ENCODE measurements at places on chromosomes 7 and 10.

DNA sequence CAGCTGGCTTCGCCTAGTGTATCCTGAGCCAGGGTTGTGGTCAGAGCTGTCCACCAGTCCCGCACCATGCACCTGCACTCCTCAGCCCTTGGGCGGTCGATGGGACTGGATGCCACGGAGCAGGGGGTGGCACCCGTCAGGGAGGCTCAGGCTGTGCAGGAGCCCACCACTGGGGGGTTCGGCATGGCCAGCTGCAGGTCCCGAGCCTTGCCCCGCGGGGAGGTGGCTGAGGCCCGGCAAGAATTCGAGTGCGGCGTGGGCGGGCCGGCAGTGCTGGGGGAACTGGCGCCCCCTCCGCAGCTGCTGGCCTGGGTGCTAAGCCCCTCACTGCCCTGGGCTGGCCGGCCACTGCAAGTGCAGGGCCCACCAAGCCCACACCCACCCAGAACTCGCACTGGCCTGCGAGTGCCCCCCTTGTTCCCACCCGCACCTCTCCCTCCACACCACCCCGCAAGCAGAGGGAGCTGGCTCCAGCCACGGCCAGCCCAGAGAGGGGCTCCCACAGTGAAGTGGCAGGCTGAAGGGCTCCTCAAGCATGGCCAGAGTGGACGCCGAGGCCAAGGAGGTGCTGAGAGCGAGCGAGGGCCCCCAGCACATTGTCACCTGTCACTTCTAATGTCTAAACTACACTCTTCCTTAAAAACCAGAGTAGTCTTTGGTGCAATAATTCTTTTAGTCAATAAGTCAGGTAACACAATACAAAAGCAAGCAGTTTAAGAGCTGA is 11.0 kb downstream of the FAM25A start:
- DNase-seq = no peak

DNA sequence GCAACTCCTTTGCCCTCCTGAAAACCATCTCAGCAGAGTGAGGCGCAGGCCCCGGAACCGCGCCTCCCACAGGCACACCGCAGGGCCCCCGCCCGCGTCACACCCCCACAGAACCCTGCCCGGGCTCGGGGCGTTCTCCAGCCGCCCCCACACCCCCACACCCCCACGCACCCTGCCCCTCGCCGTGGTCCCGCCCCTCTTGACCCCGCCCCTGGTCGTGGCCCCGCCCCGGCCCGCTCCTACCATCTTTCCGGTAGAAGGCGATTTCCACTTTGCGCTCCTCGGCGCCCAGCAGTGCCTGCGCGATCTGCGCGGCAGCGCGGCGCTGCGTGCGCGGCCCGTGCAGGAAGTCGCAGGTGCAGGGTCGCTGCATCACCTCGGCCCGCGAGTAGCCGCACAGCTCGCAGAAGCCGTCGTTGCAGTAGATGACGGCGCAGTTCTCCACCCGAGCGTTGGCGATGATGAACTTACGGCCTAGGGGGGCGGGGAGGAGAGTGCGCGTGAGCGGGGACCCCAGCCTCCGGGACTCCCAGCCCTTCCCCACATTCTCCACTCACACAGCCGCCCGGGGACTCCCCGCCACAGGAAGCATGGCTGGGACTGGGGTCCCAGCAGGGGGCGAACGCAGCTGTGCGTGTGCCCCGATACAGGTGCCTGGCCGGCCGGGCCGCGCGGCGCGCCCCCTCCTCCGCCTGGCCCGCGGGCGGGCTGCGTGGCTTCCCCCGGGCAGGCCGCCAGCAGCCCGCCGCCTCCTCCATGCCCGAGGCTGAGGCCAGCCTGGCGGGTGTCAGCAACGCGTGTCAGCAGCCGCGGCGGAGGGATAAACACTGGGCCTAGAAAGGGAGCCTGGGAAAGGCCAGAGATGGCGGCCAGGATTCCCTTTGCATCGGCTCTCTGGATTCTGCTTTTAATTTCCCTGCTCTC is 3.4 kb downstream of the KCNH2 start:
- peak; percentile 51 for DNase-seq

DNA sequence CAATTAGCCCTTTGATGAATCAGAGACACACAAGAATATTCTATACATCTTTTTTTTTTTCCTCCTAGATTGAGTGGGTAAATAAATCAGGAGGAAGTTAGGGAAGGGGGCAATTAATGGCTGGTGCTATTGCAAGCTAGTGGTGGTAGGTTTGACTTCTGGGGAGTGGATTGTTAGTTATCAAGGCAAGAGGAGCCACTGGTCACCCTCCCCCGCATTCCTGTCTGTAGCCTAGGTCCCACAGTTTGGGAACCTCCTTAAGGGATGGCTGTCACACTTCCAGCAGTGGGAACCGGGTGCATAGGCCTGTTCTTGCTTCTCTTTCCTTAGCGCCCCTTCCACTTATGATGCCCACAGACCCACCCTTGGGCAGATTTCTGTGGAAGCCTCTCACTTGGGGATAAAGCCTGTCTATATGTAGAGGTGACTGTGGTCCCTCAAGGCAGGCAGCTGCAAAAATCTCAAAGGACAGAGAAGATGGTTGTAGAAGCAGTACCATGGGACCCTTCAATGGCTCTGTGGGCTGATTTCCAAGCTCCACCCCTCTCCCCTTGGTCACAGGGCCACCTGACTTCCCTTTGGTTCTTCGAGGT is 2.3 kb upstream of the ADCK2 start:
- no peak for DNase-seq

DNA sequence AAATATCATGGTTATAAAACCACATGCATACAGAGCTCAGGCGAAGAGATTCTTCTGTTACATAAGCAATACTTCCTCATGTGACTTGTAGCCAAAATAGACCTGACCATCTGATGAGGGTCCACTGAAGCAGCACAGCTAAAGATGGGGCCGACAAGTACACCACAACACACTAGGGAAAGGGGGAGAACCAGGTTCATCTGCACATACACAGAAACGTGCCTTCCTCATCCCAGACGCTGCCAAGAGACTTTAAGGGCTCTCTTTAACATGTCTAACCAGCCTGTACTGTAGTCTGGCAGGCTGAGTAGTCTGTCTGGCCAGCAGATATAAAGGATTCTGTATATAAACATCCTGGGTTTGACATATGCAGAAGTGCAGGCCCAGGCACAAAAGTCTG is 30.3 kb downstream of the ERCC6 start:
- DNase-seq = no peak

- DNase-seq = no peak
Observed at GRCh38 chr10:10396601-10397000, 621.1 kb upstream of the CELF2 start.

DNA sequence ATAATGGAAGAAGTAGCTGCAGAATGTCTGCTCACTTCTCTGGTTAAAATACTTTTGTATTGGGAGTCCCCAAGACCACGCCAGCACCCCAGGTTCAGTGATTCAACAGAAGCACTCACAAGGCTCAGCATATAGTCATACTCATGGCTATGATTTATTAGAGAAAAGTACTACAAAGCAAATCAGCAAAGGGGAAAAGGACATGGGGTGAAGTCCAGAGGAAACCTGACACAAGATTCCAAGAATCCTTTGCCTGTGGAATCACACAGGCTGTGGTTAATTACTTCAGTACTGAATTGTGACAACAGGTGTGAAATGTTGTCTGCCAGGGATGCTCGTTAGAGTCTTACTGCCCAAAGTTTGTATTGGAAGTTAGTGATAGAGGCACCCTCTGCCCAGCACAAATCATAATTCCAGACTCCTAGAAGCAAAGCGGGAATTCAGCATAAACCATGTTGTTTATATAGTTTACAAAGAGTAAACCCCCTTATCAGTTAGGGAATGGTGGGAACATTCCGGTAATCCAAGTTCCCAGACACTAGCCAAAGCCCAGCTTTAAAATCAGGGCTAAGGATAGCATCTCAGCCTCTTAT is 79.4 kb downstream of the HYCC1 start:
- DNase-seq = no peak

DNA sequence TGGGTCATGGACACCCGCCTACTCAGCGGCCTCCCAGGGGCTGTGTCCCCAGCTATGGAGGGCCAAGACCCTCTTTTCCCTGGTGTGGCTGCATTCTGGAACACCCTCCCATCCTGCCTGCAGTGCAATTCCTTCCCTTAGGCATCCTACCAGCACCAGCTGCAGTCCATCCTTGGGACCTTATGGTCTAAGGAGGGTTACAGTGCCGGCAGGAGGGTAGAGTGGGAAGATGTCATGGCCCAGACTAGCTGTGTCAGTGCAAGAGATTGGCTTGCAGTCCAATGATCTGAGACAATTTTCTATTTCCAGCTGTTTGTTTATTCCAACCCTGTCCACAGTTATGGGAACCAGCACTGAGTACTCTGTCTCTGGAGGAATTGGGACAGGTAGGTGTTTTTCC is 92.4 kb downstream of the WDFY4 start:
- no peak for DNase-seq

DNA sequence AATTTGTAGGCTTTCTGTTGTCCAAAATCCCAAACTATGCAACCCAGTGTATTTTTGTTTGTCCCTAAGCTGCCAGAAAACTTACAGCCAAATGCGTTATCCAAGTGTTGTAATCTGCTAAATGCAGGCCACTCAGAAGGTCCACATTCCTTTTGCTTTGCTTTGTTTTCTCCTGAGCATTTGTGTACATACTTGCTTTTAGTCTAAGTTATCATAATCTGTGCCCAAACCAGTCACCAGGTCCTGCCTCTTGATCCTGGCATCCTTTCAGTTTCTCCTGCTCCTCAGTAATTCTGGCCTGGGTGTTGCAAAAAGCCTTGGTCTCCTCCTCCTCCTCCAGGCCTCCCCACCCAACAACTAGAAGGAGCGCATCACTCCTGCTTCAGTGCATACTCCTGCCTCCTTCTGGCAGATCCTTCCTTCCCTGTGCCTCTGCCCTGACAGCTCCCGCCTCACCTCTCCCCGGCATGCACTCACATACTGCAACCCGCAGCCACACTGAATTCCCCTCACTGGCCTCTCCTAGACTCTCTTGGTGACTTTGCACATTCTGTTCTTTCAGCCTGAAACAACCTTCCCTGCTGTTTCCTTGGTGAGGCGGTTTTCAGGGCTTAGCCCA is 2.3 kb downstream of the DENND2A start:
- no peak for DNase-seq

GRCh38 chr10:132880128-132880981 is 62.0 kb downstream of the CFAP46 start:
- DNase-seq = no peak

DNA sequence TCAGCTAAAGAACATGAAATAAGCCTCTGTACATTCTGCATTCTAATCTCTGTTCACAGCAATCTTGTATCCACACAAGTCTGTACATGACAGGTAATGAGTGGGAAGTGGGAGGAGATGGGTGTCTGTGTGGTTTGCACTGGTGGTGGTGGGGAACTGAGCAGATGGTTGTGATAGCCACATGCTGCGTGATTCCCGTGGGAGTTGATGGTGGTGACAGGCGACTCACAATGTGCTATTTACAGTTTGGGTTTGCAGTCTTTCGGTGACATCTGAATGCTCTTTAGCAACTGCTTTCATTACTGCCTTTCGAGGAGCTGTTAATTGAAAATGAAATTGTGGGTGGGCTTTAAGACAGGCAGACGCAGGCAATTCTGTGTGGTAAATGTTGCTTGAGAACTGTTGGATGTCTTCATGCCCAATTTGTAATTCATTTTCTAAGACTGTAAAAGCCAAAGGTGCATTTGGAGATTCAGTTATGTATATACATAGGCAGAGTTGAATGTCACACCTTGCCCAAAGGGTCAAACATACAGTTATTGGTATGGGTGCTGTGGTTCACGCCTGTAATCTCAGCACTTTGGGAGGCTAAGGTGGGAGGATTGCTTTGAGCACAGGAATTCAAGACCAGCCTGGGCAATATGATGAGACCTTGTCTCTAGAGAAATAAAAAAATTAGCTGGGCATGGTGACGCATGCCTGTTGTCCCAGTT is 308.2 kb downstream of the AUTS2 start:
- no peak for DNase-seq

- no peak for DNase-seq
Observed at GRCh38 chr7:115038158-115038557, 116.3 kb downstream of the MDFIC start.

DNA sequence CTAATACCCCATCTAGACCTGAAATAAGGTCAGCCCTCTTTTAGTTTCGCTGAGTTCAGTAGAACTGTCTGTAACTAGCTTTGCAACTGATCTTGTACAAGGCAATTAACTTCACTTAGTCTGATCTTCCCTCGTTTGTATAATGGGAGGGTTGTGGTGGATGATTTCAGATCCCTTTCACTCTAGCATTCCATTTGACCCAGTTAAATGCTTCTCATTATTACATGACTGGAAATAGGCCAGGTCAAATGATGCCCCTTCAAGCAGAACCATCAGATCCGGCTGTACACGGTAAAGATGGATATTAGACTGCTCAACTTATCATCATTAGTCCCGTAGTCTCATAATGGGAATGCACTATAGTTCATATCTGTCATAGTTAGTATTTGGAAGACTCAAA is 1009.0 kb downstream of the LRMDA start:
- DNase-seq = no peak

GRCh38 chr10:48480397-48481374 is 124.2 kb downstream of the ARHGAP22 start:
- DNase-seq = no peak

GRCh38 chr7:106139265-106140251 is 27.4 kb upstream of the SYPL1 start:
- no peak for DNase-seq

DNA sequence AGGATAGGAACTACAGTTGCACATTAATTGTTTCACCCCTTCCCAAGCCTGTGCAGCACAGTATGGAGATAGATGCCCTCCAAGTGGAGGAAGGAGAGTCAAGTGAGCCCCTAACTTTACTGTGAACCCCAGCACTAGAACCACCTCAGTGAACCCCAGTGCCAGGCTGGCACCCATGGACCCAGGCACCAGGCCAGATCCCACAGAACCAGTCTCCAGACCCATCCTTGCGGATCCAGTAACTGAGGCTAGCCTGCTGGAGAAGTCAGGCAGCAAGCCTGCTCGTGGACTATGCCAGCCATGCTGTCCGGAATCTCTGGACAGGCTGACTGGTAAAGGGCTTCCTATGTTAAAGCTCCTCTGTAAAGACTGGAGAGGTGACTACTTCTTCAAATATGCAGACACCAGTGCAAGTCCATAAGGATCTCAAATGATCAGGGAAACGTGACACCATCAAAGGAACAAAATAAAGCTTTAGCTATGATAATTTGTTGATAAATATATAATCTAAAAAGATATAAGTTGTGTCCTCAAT is 27.7 kb downstream of the SHOC2 start:
- DNase-seq = no peak

GRCh38 chr7:134771889-134772288 is 7.5 kb upstream of the CALD1 start:
- DNase-seq = no peak

DNA sequence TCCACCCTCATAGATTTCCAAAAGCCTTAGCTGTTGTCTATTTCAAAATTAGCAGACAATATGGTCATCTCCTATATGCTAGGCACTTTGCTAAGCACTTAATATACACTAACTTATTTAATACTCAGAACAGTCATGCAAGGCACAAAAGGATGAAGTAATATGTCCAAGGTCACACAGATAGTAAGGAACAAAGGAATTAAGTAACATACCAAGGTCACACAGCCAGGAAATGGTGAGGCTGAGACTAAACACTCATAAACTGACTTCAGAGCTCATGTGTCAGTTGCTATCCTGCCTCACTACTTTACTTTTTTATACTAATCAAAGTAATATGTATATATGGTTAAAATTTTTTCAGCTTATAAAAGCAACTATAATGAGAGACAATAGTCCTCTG is 23.6 kb upstream of the HIBADH start:
- DNase-seq = no peak
